Activated naive CD8-positive, alpha-beta T cell treated with anti-CD3 and anti-CD28 coated beads, Interleukin-2, amount 10 ng/mL, durations not matched to agents 7 days and 5 days (primary cell): ENCODE measurements at places on chromosomes 13 and 19. TPM values are rescaled to one million over a fixed set of nuclear protein-coding genes. Genes with fewer than 3 reads are reported as not detected.

- H3K27ac ChIP-seq, result no peak overlapping the region
- H3K36me3 ChIP-seq, result no peaks in the 10 kb centered on the region
- no peak for DNase-seq
- peaks cover 4% of the 10 kb centered on the region for H3K4me1 ChIP-seq
- H3K27me3 ChIP-seq, result peaks cover 4% of the 10 kb centered on the region
Measured at GRCh38 chr19:2700660-2701360, 1.7 kb downstream of the GNG7 start.

DNA sequence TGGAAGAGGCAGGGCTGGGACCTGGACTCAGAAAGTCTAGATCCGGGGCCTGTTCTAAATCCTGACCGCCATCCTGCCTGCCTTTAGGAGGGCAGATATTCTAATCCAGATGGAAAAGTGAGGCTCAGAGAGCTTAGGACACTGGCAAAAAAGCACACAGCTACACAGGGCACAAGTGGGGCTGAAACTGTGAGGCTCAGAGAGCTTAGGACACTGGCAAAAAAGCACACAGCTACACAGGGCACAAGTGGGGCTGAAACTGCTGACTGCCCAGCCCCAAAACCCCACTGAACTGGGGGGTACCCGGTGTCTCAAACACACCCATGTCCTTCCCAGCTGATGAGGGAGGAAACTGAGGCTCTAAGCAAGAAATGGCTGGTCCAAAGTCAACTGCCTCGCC, 2.0 kb downstream of the AKT1S1 start:
- no peak for DNase-seq
- no peaks in the 10 kb centered on the region for H3K27me3 ChIP-seq
- no peak overlapping the region for H3K4me3 ChIP-seq
- peaks cover 7% of the 10 kb centered on the region for H3K36me3 ChIP-seq

Gene TUBB4A
- 11.6 TPM for total RNA-seq

Gene PNMA8B
- 0.22 TPM for total RNA-seq

Gene CGB2
- total RNA-seq, result not detected

- H3K27me3 ChIP-seq, result peaks cover 67% of the 10 kb centered on the region
- H3K36me3 ChIP-seq, result no peaks in the 10 kb centered on the region
- no peak overlapping the region for H3K4me3 ChIP-seq
- no peak overlapping the region for H3K27ac ChIP-seq
- H3K4me1 ChIP-seq, result peaks cover 2% of the 10 kb centered on the region
Measured at GRCh38 chr13:94968040-94968756, 255.9 kb upstream of the SOX21 start.

DNA sequence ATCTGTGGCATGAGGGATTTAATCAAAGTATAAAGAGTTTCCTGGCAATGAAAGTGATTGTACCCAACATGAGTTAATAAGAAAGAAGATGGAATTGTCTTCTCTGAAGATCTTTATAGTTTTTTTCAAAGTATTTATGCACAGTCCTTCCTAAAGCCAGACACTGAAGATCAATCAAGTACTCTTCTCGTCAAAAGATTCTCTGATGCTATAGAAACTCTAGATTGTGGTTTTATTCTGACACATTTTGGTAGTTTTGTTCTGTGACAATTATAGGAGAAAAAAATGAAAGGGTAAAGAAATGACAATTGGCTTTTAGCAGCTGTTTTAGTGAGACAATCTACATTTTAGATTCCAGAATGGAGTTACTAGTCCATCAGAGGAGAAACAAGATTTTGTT, 10.4 kb upstream of the ENOX1 start:
- no peak overlapping the region for H3K27ac ChIP-seq
- peaks cover 18% of the 10 kb centered on the region for H3K27me3 ChIP-seq
- H3K36me3 ChIP-seq, result no peaks in the 10 kb centered on the region
- no peak overlapping the region for H3K4me3 ChIP-seq

GRCh38 chr19:10149427-10149826, 29.7 kb upstream of the EIF3G start:
- no peak overlapping the region for H3K4me3 ChIP-seq
- H3K4me1 ChIP-seq, result peaks cover 12% of the 10 kb centered on the region
- peaks cover 48% of the 10 kb centered on the region for H3K36me3 ChIP-seq
- H3K27ac ChIP-seq, result no peak overlapping the region
- no peaks in the 10 kb centered on the region for H3K27me3 ChIP-seq
- no peak for DNase-seq

DNA sequence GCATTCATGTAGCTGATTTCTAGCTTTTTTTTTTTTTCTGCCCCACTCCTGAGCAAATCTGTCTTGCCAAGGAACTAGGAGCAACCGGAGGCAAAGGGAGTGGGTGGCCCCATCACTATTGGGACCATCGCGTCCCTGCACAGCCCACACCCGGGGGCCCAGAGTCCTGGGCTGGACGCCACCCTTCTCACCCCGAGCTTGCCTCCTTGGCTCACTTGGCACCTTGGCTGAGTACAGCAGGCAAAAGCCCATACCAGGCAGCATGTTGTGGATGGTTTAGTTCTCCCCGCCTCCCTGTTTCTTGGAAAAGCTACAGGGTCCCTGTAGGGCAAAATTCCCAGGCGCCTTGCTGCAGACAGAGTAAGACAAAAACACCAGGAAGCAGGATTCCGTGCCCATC, 13.7 kb downstream of the SMIM24 start:
- H3K4me1 ChIP-seq, result no peaks in the 10 kb centered on the region
- H3K27me3 ChIP-seq, result no peaks in the 10 kb centered on the region
- no peak for DNase-seq
- H3K4me3 ChIP-seq, result no peak overlapping the region
- no peak overlapping the region for H3K27ac ChIP-seq

DNA sequence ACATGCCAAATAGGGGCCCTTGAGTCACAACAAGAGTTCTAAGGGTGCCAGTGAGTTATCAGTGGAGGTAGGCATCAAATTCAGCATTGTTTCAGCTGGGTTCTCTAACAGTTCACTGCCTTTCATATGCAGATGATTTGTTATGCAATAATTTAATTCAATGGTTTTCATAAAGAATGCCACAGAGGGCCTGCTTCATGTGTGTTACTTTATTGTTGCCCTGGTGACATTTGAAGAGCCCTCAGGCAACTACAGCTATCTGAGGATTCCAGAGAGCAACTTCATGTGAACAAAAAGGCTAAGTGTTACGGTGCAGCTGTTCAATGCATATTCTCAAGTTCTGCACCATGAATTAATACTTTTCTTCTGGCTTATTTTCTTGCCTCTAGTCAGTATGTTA, 43.1 kb upstream of the STARD13 start:
- no peak for DNase-seq
- H3K27me3 ChIP-seq, result no peaks in the 10 kb centered on the region
- H3K36me3 ChIP-seq, result no peaks in the 10 kb centered on the region
- H3K4me1 ChIP-seq, result peaks cover 2% of the 10 kb centered on the region

DNA sequence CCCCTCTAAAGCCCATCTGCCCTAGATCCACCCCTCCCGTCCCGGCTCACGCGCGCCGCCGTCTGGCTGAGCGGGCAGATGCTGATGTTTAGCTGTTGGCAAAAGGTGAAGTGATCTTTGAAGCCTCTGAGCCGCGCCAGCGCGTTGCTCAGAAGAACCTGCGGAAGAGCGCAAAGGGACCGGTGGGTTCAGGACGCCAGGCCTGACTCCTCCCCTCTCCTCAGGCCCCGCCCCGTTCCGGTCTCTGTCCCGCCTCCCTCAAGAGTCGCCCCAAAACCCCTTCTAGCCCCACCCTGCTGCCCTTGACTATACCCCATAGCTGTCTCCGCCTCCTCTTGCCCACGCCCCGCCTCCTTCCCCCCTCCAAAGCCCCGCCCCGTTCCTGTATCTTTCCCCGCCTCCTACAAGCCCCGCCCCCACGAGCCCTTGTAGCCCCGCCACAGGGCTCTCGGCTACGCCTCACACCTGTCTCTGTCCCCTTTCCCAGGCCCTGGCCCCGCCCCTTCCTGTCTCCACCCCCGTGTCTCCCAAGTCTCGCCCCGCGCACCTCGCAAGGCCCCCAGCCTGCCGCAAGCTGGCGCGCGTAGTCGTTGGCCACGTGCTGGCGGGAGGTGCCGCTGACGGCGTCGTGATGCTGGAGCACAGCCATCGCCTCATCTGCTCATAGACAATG, 9.5 kb downstream of the MAN2B1 start:
- H3K27me3 ChIP-seq, result no peaks in the 10 kb centered on the region
- H3K36me3 ChIP-seq, result peaks cover 30% of the 10 kb centered on the region
- no peak overlapping the region for H3K4me3 ChIP-seq
- no peak overlapping the region for H3K27ac ChIP-seq

DNA sequence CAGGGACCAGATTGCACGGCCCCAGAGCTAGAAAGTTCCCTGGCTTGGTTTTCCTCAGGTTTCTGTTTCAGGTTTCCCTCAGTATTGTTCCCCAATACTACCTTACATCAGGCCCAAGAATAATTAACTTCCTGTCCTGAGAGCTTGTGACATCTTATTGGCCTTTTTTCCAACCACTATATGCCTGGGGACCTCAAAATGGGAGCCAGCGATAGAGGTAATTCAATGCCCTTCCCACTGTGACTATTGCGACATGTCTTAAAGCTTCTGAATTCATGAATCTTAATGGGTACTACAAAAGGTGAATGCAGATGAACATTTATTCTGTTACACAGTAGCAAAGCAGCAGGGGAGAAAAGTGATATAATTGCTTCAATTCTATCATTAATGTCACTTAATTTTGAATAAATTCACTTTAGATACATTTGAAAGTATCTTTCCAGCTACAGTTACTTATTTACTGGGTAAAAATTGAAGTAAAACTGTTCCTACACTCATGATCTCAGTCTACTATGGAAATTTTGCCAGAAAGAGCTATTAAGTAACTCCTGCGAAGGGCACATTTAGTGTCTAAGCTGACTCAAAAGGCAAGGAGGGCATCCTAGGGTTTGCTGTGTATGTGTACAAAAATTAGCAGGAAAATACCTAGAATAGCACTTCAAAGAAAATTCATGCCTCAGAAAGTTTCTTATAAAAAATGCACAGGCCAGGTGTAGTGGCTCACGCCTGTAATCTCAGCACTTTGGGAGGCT, 4.1 kb downstream of the CRYL1 start:
- H3K4me3 ChIP-seq, result no peak overlapping the region
- no peaks in the 10 kb centered on the region for H3K27me3 ChIP-seq
- H3K27ac ChIP-seq, result no peak overlapping the region

Gene COL4A1
- not detected for total RNA-seq

- H3K27ac ChIP-seq, result peak overlapping the region; percentile 96
- peaks cover 19% of the 10 kb centered on the region for H3K36me3 ChIP-seq
- no peaks in the 10 kb centered on the region for H3K27me3 ChIP-seq
- DNase-seq, result no peak
Measured at GRCh38 chr19:58560921-58561320, 2.5 kb upstream of the UBE2M start.

Gene CEACAM4
- not detected for total RNA-seq

- no peaks in the 10 kb centered on the region for H3K36me3 ChIP-seq
- no peak overlapping the region for H3K27ac ChIP-seq
- H3K27me3 ChIP-seq, result peaks cover 3% of the 10 kb centered on the region
- DNase-seq, result no peak
- no peak overlapping the region for H3K4me3 ChIP-seq
Measured at GRCh38 chr13:112668924-112669323, 20.9 kb upstream of the ATP11A start.

GRCh38 chr13:113880651-113881611, 17.1 kb upstream of the GAS6 start:
- no peaks in the 10 kb centered on the region for H3K27me3 ChIP-seq
- DNase-seq, result no peak
- peaks cover 13% of the 10 kb centered on the region for H3K4me1 ChIP-seq
- peak overlapping the region; percentile 14 for H3K4me3 ChIP-seq
- H3K27ac ChIP-seq, result no peak overlapping the region

DNA sequence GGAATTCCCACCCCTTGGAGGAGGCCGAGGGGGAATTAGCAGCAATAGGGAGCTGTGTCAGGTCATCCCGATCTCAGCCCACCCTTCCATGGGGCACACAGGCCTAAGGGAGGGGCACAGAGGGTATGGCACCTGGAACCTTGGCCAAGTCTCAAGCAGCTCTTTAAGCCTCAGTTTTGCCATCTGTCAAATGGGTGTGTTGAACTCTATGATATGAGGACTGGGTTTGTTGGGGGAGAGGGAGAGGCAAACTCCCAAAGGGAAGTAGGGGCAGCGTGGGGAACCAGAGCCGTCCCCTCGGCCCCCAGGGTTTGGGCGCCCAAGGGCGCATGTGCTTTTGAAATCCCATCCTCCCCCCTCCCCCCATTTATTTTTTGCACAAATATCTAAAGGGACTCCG, 49.7 kb downstream of the COLGALT1 start:
- peaks cover 32% of the 10 kb centered on the region for H3K27me3 ChIP-seq
- no peak overlapping the region for H3K4me3 ChIP-seq
- DNase-seq, result no peak
- H3K4me1 ChIP-seq, result peaks cover 9% of the 10 kb centered on the region
- no peaks in the 10 kb centered on the region for H3K36me3 ChIP-seq
- H3K27ac ChIP-seq, result no peak overlapping the region

GRCh38 chr13:22114630-22115311, 443.9 kb downstream of the FGF9 start:
- peak overlapping the region; percentile 60 for H3K4me3 ChIP-seq
- no peak for DNase-seq
- peak overlapping the region; percentile 81 for H3K27ac ChIP-seq
- peaks cover 26% of the 10 kb centered on the region for H3K4me1 ChIP-seq
- no peaks in the 10 kb centered on the region for H3K27me3 ChIP-seq

DNA sequence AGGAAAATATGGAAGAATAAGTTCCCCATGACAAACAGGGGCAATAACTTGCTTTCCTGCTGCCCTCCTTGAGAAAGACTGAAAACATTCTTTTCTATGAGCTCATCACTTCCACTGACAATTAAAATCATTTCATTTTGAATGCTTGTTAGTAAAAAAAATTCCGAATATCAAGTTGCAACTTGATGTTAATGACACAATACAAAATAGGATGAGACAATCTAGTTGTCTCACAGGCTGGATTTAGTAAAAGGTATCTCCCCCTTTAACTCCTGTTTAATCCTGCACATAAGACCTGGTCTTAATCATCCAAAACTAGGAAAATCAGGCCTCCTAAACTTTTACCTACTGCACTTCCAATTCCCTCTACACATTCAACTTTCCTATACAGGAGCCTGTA, 24.7 kb downstream of the IRS2 start:
- H3K36me3 ChIP-seq, result no peaks in the 10 kb centered on the region
- no peak overlapping the region for H3K4me3 ChIP-seq
- H3K27ac ChIP-seq, result no peak overlapping the region
- H3K4me1 ChIP-seq, result peaks cover 11% of the 10 kb centered on the region

- H3K4me1 ChIP-seq, result peaks cover 4% of the 10 kb centered on the region
- H3K27ac ChIP-seq, result no peak overlapping the region
- no peak overlapping the region for H3K4me3 ChIP-seq
- H3K27me3 ChIP-seq, result no peaks in the 10 kb centered on the region
Measured at GRCh38 chr19:4013886-4014540, 6.5 kb downstream of the PIAS4 start.

DNA sequence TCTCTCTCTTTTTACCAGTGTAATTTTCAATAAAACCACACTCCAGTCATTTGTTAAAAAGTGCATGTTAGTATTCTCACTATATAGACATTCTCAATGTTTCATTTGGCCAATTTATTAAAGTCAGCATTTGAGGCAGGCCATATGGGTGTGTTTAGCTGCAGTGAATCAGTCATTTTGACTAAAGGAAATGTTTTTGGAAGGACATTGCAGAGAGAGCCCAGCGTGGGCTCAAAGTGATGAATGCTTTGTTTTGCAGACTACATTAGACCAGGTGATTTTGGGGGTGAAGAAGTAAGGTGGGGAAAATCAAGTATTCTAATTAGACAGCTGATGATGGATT, 116.7 kb downstream of the POSTN start:
- H3K36me3 ChIP-seq, result no peaks in the 10 kb centered on the region
- H3K4me3 ChIP-seq, result no peak overlapping the region
- DNase-seq, result no peak
- H3K27me3 ChIP-seq, result no peaks in the 10 kb centered on the region
- no peaks in the 10 kb centered on the region for H3K4me1 ChIP-seq
